Cortex of kidney (tissue), 1 donor: ENCODE measurements at places on chromosomes 6 and 20.

GRCh38 chr6:10521104-10521808 is at the start of gene GCNT2:
TSS of gene GCNT2 (plus strand) at chr6:10521351. CDS start at chr6:10528912, 7,561 bp downstream.
- DNase-seq, result no peak

- no peak for DNase-seq
These were observed at the start of gene CASS4 for GRCh38 chr20:56411759-56412472. TSS of gene CASS4 (plus strand) at chr20:56412260. CDS start at chr20:56412459, 199 bp downstream.

GRCh38 chr6:11637266-11637665 is 99.7 kb downstream of the TMEM170B start:
- DNase-seq, result no peak

GRCh38 chr6:45442716-45443115 is 65.0 kb upstream of the SUPT3H start:
- DNase-seq, result no peak

DNA sequence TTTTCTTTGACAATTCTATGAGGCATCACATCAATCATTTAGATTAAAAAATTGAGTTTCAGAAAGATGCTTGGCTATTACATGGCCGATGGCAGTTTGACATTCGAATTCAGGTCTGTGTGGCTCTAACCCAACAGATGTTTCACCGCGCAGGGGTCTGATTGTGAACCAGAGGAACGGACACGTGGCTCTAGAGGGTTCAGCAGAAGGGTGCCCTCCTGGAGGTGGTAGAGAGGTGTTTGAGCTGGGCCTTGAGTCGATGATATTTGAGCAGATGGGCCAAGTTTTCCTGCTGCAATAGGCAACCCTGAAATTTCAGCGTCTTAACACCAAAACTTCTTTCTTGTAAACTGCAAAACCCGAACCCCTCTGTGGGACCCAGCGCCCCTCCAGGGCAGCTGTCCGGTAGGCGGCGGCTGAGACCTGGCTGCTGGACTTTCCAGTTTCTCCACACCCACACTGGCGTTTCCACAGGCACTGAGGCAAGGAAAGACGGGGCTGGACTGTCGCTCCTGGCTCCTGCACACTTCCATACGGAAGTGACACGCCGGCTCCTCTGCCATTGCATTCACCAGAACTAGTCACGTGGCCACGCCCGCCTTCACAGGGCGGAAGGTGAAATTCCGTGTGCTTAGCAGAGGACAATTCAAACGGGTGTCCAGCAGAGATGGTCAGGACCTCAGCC is 11.3 kb upstream of the AFDN start:
- no peak for DNase-seq

GRCh38 chr6:21628160-21628559 is 34.6 kb downstream of the SOX4 start:
- no peak for DNase-seq
